ENCODE measurements at places on chromosomes 5 and 9.

DNA sequence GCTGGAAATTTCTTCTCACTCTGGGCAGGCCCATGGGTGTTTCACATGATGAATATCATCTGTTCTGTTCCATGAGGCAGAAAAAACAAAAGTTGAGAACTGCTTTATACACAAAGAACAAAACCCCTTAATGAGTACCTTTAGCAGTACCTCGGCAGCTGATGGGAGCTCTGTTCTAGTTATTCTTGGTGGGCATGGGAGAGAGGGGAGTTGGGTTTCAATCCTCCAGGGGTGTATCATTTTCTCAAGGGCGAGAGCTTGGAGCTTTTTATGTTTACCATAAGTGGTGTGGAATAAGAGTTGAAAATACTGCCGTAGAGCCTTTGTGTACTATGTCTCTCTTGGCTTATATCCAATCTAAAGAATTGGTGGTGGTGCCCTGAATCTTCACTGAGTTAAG is 103.3 kb upstream of the ZNF608 start:
- DNase-seq, result no peak

GRCh38 chr9:129888293-129889121 is 53.2 kb downstream of the USP20 start:
- peak; percentile 81 for DNase-seq

- DNase-seq, result peak; percentile 9
Measured at GRCh38 chr5:159965031-159965837, 43.7 kb upstream of the TTC1 start.

- DNase-seq, result no peak
Measured at GRCh38 chr9:133132174-133132573, 11.1 kb upstream of the RALGDS start.

DNA sequence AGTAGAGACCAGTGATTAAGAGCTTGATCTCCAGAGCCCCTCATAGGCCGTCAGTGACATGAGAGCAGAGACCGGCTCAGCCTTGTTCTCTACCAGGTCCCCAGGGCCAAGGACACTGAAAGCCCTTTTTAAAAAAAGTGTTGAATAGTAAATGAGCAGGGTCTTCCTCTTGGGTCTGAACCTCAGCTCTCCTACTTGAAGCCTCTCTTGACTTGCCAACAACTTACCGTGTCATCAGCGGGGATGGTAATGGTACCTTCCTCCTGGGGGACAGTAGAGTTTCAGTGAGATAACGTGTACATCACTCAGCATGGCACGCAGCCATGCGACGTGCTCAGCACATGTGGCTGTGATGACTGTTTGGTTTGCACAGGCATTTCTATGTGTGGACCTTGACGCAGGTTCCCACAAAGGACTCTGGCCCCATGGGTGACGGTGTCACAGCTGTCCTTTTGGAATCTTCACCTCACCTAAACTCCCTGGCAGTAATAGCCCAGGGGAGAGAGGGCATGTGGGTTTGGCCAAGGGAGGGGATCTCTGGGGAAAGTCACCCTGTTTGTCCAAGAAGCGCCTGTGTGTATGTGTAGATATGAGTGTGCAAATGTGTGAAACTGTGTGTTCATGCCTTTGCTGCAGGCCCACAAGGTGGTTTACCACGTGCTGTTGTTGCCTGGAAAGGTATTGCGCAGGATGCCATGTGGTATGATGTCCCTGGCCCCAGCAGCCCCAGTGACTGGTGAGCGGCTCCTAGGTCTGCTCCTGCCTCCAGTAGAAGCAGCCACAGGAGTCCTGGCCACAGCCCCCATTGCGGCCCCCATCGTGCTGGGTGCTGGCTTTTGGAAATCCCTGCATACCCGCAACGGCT is 18.7 kb downstream of the ERGIC1 start:
- DNase-seq, result no peak

DNA sequence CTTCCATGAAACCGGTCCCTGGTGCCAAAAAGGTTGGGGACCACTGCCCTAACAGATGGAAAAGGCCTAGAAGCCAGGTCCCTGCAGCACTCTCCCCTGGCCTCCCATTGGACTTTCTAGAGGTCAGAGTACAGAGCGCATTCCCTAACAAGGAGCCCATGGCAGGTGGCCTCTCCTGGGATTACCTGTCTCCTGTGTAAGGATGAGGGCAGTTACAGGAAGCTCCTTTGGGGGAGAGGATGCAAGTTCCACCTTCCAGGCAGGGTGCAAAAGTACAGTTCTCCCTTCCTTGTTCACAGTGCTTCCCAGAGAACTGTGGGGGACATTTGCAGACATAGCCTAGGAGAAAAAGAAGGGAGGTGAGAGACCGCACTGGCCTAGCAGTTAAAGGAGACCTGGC is 62.4 kb downstream of the SLC36A1 start:
- no peak for DNase-seq

All from stimulated activated CD4-positive, alpha-beta T cell treated with anti-CD3 and anti-CD28 coated beads, TNF-alpha, amount 100 ng/mL, for 1 hour (primary cell).